ENCODE measurements at places on chromosomes 5 and 9.
A peak's percentile ranks its signal among the peaks of the same experiment; 100 is the strongest.

DNA sequence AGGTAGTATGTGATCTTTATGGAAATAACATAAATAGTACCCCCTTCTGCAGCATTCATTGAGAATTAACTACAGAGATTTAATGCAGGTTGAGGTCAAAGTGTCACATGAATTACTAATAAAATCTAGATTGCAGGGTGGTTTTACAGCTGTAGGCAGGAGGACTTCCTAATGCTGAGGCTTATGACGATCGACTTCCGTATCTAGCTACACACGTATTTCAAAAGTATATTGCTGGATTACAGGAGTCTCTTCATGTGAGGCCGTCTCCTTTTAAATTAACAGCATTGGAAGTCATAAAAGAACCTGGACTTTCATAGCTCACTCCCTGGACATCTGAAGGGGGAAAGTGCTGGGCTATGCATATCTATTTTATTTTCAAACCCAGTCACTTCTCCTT lies 180.9 kb downstream of the OSTF1 start:
- no peak for DNase-seq

GRCh38 chr5:81969226-81969625 lies 2.6 kb upstream of the ATG10 start:
- DNase-seq, result no peak

DNA sequence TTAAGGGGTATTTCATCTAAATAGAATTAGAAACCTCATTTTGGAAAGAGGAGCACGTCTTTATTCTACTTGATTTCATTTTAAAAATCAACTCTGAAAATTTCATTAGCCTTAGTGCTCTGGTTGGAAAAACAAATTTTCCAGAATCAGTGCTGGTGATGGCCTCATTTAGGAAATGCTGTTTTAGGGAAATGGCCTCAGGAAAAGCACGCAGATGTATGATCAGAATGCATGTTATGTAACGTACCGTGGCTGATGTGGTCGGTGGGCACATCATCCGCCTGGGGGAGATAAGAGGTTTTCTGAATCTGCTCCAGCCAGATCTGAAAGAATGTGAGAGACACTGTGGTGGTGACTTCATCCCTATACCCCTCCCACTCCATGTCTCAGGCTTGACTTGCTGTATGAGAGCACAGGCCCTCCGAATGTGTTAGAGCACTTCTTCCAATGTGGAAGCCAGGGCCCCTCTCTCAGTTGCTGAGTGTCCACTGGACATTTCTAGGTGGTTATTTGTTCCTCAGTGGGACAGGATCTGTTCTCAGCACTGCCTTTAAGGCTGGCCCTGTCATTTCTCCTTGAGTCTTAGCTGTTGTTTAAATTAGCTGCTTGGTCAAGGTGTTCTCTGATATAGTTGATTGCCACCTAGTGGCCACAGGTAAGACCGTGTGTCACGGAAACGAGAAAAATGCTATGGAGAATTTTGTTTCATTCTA lies 96.5 kb downstream of the ARHGAP26 start:
- peak; percentile 58 for DNase-seq

DNA sequence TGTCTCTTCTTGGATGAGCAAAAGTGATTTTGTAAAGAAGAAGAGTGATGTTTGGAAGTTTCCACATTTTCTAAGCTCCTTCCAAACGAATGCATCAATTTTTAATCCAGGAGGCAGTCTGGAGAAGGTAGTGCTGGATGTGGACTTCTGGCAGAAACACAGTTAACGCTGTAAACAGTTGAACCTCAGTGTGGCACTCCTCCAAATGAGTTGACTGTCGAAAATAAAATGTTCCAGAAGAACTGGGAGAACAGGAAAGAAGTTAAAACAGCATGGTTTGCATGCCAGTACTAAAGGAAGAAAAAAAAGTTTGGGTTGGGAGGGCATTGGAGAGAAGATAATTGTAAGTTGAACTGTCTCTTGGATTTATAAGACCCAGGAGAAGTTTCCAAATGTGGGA lies 6.5 kb downstream of the ZNF462 start:
- DNase-seq, result no peak

DNA sequence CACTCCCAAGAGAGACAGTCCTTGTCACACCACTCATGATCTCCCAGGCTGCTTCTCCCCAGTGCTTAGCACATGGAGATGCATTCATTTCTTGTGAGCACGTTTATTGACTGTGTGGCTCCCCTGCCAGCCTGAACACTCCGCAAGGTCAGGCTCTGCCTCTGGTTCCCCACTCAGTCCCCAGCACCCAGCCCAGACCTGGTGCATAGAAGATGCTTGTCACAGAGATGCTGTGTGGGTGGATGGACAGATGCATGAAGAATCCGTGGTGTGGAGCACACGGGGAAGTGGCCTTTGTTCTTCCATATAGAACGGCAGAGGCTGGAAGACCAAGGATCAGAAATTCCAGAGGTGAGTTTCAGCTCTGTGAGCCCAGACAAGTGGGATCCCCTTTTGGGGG lies 13.8 kb upstream of the CRB2 start:
- no peak for DNase-seq

GRCh38 chr5:42531611-42532010 lies 108.4 kb downstream of the GHR start:
- DNase-seq, result no peak
